ENCODE measurements at places on chromosomes 6 and 20.

DNA sequence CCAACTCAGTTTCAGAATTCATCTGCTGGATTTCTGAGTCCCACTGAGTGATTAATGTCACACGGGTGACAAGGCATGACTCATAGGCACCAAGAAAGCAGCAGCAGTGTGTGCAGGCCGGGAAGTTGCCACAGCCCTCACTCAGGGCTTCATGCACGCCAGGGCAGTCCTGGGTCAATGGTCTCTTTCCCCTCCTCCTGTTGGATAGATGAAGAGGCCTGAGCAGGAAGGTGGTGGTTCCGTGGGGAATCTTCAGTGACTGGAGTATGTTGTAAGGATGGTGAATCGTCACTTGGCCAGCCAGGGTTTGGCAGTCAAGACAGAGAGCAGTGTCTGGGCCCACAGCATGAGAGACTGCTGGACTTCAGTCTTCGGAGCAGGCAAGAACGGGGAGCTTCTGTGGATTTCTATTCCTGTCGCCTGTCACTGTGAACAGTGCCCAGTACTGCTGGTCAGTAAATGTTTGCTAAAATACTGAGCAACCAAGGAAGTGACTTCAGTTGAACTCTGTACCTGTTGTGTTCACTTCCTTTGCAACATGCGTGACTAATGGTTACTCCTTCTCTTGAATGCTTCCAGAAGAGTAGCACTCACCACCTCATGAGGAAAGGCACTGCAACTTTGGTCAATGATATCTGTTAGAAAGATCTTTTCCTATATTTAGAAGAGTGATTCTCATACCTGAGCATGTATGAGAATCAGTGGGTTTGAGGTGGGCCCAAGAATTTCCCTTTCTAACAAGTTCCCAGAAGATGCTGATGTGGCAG, 62.0 kb upstream of the CD93 start:
- DNase-seq, result peak; percentile 13

GRCh38 chr6:88561034-88561953, 395.1 kb upstream of the CNR1 start:
- DNase-seq, result no peak

- DNase-seq, result no peak
These were observed 70.3 kb downstream of the FAM83B start for GRCh38 chr6:54916858-54917257.

DNA sequence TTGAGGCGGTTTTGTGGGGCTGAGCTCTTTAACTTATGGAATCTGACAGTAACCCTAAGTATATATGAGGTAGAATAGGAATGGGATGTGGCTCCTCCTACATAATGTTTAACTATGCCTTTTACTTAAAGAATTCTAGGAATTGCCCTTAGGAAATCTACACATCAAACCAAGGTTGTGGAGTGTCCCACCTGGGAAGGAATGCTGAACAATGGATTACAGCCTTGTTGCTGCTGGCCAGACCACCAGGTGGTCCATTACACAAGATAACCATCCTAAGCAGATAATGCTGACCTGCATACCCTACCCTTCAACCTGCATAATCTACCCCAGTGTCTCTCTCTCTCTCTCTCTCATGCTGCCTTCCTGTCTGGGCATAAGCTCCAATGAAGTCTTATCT, 35.0 kb upstream of the SLC22A16 start:
- DNase-seq, result no peak

GRCh38 chr6:12335717-12336116, 45.6 kb downstream of the EDN1 start:
- DNase-seq, result no peak

DNA sequence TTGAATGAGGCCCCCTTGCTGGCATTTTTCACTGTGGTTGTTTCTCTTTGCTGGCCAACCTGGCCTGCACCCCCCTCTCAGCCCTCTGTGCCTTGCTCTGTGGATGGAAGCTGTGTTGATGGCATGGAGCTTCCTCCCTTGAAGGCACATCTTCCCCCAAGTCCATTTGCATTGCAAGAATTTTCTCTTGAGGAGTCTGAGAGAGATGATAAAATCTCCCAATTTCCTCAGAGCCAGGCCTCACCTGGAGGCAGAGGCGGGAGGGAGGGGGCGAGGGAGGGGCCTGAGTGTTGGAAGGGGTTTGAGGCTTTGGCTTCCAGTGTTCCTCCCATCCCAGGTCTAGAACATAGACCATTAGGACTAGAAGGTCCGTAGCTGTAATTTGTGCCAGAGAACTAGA, 175.1 kb downstream of the SCP2D1 start:
- DNase-seq, result no peak

GRCh38 chr6:43715056-43715788, 27.6 kb upstream of the MRPS18A start:
- no peak for DNase-seq

GRCh38 chr6:132750455-132751248, 7.1 kb downstream of the VNN2 start:
- no peak for DNase-seq

DNA sequence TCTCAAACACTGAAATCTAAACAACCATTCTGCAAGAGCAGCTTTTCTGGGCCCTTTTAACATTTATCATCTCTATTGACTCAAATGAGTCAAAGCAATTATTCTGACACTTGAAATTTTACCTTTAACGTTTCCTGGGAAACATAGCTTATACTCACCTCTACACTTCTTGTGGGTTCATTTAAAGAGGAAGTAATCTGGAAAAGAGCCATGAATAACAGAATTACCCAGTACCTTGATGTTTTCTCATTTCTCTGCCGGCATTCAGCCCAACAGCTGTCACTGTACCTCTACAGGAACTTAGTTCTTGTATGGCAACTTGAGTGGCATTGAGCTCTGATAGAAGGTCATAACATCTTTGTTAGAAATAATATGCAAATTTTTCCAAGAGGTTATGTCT, 272.2 kb downstream of the KCNQ5 start:
- DNase-seq, result no peak

DNA sequence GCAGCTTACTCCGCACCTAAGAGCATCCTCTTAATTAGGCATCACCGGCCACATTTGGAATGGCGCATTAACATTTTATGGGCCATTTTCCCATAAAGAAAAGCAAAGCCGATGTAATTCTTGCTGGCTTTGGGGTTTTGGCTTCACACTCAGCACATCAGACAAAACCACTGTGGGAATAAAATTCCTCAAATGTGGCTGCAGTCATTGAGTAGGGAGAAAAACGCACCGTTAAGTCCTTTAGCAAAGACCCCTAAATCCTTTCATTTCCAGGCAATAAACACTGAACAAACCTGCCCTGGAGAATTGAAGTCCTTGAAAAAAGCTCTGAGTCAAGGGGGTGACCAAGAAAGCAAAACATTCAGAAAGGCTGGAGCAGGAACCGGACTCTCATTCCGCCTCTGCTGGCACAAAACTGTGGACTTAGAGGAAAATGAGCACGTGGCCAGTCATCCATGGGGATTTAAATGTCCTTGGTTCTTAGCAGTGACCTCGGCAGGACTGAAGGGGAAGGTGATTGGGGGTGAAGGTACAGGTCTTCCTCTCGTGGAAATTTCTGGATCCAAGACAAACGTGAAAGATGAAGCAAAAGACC, 102.9 kb downstream of the CDH4 start:
- DNase-seq, result no peak

GRCh38 chr20:45840700-45841198, 7.2 kb downstream of the SNX21 start:
- no peak for DNase-seq

DNA sequence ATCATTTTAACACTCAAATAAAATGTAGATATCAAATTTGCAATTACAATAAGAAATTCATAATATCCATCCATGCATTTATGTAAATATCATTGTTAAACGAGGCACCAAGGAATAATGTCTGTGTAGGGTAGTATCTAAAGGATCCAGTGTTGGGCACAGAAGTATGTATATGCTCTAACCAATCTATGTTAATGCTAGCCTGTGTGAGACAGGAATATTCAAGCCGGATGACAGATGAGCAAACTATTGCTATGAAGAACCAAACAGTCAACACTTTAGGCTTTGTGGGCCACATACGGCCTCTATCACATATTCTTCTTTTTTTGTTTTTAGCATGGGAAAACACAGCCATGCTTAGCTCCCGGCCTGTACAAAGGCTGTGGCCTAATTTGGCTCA, 45.0 kb downstream of the HUS1B start:
- no peak for DNase-seq

GRCh38 chr6:149864578-149865535, 698 bp upstream of the LRP11 start:
- no peak for DNase-seq

DNA sequence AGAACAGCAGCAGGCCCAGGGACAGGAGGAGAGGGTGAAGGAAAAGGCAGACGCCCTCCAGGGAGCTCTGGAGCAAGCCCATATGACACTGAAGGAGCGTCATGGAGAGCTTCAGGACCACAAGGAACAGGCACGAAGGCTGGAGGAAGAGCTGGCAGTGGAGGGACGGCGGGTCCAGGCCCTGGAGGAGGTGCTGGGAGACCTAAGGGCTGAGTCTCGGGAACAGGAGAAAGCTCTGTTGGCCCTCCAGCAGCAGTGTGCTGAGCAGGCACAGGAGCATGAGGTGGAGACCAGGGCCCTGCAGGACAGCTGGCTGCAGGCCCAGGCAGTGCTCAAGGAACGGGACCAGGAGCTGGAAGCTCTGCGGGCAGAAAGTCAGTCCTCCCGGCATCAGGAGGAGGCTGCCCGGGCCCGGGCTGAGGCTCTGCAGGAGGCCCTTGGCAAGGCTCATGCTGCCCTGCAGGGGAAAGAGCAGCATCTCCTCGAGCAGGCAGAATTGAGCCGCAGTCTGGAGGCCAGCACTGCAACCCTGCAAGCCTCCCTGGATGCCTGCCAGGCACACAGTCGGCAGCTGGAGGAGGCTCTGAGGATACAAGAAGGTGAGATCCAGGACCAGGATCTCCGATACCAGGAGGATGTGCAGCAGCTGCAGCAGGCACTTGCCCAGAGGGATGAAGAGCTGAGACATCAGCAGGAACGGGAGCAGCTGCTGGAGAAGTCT, 25.5 kb downstream of the C20orf173 start:
- no peak for DNase-seq

- no peak for DNase-seq
These were observed 260.9 kb upstream of the SOX4 start for GRCh38 chr6:21332660-21333059.

GRCh38 chr6:87155842-87156815, 764 bp downstream of the ZNF292 start:
- peak; percentile 44 for DNase-seq

GRCh38 chr6:155314773-155315515, 660 bp upstream of the TFB1M start:
- peak; percentile 38 for DNase-seq

Data from activated T-helper 9 cell treated with anti-CD3 and anti-CD28 coated beads, Interleukin-2, amount 50 U/mL, for 16 hours (primary cell).